Activated T-cell treated with anti-CD3 and anti-CD28 coated beads, Interleukin-2, amount 50 U/mL, for 24 hours (primary cell): ENCODE measurements at places on chromosomes 1 and 21.

DNA sequence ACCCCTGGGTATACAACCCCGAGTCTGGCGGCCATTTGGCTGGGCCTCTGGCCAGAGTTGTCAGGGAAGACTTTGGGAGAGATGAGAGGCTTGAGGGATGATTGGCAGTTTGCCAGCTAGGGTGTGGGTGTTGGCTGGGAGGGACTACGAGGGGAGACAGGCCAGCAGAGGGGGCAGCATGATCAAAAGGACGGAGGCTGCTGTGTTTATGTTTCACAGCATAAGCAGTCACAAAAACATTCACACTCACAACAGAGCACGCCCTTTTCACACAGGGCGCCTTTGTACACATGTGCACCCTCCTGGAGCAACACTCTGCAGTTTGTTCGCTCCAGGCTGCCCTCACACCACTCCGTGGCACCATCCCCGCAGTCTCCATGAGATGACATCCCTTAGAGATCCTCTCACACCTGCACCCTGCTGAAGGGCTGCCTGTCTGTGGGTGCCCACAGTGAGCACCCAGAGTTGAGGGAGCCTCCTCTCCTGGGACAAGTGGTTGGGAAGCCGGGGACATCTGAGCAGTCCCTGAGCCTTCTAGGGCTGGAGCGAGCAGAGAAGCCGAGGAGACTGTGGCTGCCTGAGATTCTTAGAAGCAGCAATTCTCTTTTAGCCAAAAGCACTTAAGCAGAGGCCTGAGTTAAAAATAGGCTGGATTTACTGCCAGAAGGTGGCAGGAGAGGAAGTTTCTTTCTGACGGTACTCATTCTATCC, 15.4 kb downstream of the EFNA3 start:
- no peaks in the 10 kb centered on the region for H3K36me3 ChIP-seq
- no peak overlapping the region for H3K4me3 ChIP-seq
- DNase-seq: peak; percentile 34

GRCh38 chr1:55706397-55706796, 491.2 kb upstream of the USP24 start:
- no peaks in the 10 kb centered on the region for H3K36me3 ChIP-seq
- no peak overlapping the region for H3K4me3 ChIP-seq
- DNase-seq: no peak
- no peaks in the 10 kb centered on the region for H3K4me1 ChIP-seq
- peaks cover 4% of the 10 kb centered on the region for H3K27me3 ChIP-seq

GRCh38 chr21:33236766-33237165, 7.0 kb downstream of the IFNAR2 start:
- DNase-seq: no peak
- H3K27me3 ChIP-seq: no peaks in the 10 kb centered on the region
- H3K27ac ChIP-seq: peak overlapping the region; percentile 64
- peaks cover 36% of the 10 kb centered on the region for H3K36me3 ChIP-seq

DNA sequence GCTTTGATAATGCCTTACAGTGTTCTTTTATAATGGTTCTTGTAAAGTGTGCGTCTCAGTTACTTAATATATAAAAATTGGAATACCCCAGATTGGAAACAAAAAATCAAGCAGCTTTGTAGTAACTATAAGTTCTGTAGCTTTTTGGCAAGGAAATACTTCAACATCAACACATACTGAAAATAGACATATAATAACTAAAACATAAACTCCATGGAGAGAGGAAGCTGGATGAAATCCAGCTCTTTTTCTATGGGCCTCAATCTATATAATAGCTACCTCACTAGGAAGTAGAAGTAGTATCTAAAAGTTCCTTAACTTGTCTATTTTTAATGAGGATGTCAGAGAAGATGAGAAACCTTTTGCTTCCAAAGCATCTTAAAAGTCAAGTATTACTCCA, 313.3 kb upstream of the NFIA start:
- H3K27me3 ChIP-seq: no peaks in the 10 kb centered on the region
- H3K4me3 ChIP-seq: no peak overlapping the region
- DNase-seq: no peak
- no peaks in the 10 kb centered on the region for H3K36me3 ChIP-seq
- H3K27ac ChIP-seq: no peak overlapping the region

DNA sequence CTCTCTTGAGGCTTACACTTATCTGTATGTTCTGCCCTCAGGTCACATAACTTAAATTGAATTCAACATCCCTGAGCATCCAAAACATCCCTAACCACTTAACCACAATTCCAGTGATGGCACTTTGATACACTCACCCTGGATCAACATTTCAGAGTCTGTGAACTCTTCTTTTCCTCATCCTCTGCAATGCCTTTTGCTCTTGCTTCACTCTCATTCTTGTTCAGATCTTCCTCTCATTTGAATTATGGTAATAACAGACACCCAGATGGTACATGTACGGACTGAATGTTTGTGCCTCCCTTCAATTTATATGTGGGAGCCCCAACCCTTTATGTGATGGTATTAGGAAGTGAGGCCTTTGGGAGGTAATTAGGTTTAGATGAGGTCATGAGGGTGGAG, 33.4 kb downstream of the PTGER3 start:
- no peak overlapping the region for H3K27ac ChIP-seq
- H3K27me3 ChIP-seq: peaks cover 10% of the 10 kb centered on the region
- no peak for DNase-seq
- no peaks in the 10 kb centered on the region for H3K4me1 ChIP-seq

- no peaks in the 10 kb centered on the region for H3K36me3 ChIP-seq
- H3K27me3 ChIP-seq: peaks cover 16% of the 10 kb centered on the region
- no peak overlapping the region for H3K27ac ChIP-seq
- no peak overlapping the region for H3K4me3 ChIP-seq
These were observed 25.2 kb downstream of the PRAMEF20 start for GRCh38 chr1:13435458-13435857.

GRCh38 chr1:52028328-52028727, 5.3 kb downstream of the KTI12 start:
- H3K27me3 ChIP-seq: no peaks in the 10 kb centered on the region
- H3K27ac ChIP-seq: no peak overlapping the region
- H3K4me3 ChIP-seq: no peak overlapping the region
- peaks cover 32% of the 10 kb centered on the region for H3K4me1 ChIP-seq
- peaks cover 73% of the 10 kb centered on the region for H3K36me3 ChIP-seq
- DNase-seq: no peak

DNA sequence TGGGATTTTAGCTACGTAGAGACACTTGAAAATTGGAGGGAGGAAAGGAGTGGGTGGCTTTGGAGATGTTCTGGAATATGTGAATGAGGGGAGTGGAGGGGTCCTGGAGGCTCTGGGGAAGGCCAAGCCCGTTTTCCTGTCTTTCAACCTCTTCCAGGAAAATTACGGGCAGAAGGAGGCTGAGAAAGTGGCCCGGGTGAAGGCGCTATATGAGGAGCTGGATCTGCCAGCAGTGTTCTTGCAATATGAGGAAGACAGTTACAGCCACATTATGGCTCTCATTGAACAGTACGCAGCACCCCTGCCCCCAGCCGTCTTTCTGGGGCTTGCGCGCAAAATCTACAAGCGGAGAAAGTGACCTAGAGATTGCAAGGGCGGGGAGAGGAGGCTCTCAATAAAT, 442 bp upstream of the RUSC1 start:
- H3K4me1 ChIP-seq: peaks cover 31% of the 10 kb centered on the region
- H3K36me3 ChIP-seq: peaks cover 65% of the 10 kb centered on the region
- H3K27me3 ChIP-seq: no peaks in the 10 kb centered on the region

- no peaks in the 10 kb centered on the region for H3K36me3 ChIP-seq
- H3K4me1 ChIP-seq: no peaks in the 10 kb centered on the region
- no peak overlapping the region for H3K27ac ChIP-seq
- DNase-seq: no peak
These were observed 184.5 kb downstream of the KAZN start for GRCh38 chr1:14782741-14783591.

GRCh38 chr1:212233321-212233720, 51.9 kb upstream of the PPP2R5A start:
- no peaks in the 10 kb centered on the region for H3K36me3 ChIP-seq
- peaks cover 38% of the 10 kb centered on the region for H3K4me1 ChIP-seq
- DNase-seq: no peak
- H3K4me3 ChIP-seq: no peak overlapping the region

GRCh38 chr1:156838972-156839371, 19.9 kb downstream of the INSRR start:
- H3K4me1 ChIP-seq: peaks cover 35% of the 10 kb centered on the region
- no peak overlapping the region for H3K27ac ChIP-seq
- no peak overlapping the region for H3K4me3 ChIP-seq
- peaks cover 57% of the 10 kb centered on the region for H3K27me3 ChIP-seq

- peaks cover 5% of the 10 kb centered on the region for H3K27me3 ChIP-seq
- peaks cover 61% of the 10 kb centered on the region for H3K4me1 ChIP-seq
- H3K27ac ChIP-seq: no peak overlapping the region
- no peak overlapping the region for H3K4me3 ChIP-seq
These were observed 3.3 kb upstream of the EPHA2 start for GRCh38 chr1:16158993-16159831.

DNA sequence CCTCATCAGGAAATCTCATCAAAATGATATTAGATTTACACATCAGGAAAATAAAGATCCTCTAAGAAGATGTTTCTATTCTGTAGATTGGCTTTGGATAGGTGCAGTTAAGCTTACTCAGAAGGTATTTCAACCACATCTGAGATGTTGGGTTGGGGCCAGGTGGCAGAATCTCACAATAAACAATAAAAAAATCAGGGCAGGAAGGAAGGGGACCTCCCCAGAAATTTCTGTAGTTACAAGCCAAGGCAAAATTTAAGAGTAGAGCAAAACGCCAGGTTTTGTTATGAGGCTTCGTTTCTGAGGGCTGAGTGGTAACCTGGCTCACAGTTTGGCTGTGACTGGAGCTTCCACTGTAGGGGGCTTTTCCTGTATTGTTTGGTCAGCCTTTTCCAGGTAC, 84.8 kb downstream of the HUNK start:
- no peak overlapping the region for H3K4me3 ChIP-seq
- H3K4me1 ChIP-seq: peaks cover 14% of the 10 kb centered on the region
- H3K27ac ChIP-seq: no peak overlapping the region
- no peak for DNase-seq
- H3K36me3 ChIP-seq: no peaks in the 10 kb centered on the region

DNA sequence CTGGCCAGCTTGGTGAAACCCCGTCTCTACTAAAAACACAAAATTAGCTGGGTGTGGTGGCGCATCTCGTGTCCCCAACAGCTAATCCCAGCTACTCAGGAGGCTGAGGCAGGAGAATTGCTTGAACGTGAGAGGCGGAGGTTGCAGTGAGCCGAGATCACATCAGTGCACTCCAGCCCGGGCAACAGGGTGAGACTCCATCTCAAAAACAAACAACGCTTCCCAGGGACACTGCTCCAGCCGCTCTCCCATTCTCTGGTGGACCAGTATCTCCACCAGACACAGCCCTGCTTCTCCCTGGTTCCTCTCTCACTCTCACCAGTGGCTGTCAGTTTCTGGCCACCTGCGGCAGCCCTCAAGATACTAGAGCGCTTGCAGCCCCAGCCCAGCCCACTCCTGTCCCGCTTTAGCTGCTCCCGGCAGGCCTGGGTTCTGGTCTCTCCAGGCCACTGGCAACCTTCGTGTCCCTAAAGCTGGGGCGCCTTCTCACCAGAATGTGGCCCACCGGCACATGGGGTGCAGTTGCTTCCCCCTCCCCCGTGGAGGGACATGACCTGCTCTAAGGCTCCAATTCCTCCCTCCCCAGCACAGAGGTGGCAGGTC, 20.9 kb upstream of the LRRC47 start:
- DNase-seq: no peak
- H3K36me3 ChIP-seq: peaks cover 63% of the 10 kb centered on the region
- no peaks in the 10 kb centered on the region for H3K27me3 ChIP-seq
- no peaks in the 10 kb centered on the region for H3K4me1 ChIP-seq

DNA sequence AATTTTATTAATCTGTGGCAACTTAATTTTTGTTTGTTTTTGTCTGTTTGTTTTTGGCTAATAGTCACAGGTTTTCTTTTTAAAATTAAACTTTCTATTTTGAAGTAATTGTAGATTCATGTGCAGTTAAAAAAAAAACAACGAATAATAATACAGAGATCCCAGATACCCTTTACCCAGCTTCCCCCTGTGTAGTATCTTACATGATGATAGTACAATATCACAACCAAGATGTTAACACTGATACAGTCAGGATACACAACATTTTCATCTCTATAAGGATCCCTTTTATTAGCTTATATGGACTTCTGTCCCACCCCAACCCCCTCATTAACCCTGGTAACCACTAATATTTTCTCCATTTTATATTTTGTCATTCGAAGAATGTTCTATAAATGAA, 5.9 kb downstream of the VPS45 start:
- H3K27me3 ChIP-seq: no peaks in the 10 kb centered on the region
- peaks cover 73% of the 10 kb centered on the region for H3K36me3 ChIP-seq
- H3K4me3 ChIP-seq: no peak overlapping the region
- no peak overlapping the region for H3K27ac ChIP-seq
